ENCODE measurements at places on chromosomes 12 and 14. TPM values are rescaled to one million over a fixed set of nuclear protein-coding genes. Genes with fewer than 3 reads are reported as not detected.
A peak's percentile ranks its signal among the peaks of the same experiment; 100 is the strongest.

GRCh38 chr12:13223941-13224340 lies 27.4 kb downstream of the EMP1 start:
- no peak overlapping the region for H3K4me3 ChIP-seq
- no peak overlapping the region for H3K27ac ChIP-seq
- H3K36me3 ChIP-seq: no peaks in the 10 kb centered on the region
- no peak for DNase-seq
- no peaks in the 10 kb centered on the region for H3K4me1 ChIP-seq

DNA sequence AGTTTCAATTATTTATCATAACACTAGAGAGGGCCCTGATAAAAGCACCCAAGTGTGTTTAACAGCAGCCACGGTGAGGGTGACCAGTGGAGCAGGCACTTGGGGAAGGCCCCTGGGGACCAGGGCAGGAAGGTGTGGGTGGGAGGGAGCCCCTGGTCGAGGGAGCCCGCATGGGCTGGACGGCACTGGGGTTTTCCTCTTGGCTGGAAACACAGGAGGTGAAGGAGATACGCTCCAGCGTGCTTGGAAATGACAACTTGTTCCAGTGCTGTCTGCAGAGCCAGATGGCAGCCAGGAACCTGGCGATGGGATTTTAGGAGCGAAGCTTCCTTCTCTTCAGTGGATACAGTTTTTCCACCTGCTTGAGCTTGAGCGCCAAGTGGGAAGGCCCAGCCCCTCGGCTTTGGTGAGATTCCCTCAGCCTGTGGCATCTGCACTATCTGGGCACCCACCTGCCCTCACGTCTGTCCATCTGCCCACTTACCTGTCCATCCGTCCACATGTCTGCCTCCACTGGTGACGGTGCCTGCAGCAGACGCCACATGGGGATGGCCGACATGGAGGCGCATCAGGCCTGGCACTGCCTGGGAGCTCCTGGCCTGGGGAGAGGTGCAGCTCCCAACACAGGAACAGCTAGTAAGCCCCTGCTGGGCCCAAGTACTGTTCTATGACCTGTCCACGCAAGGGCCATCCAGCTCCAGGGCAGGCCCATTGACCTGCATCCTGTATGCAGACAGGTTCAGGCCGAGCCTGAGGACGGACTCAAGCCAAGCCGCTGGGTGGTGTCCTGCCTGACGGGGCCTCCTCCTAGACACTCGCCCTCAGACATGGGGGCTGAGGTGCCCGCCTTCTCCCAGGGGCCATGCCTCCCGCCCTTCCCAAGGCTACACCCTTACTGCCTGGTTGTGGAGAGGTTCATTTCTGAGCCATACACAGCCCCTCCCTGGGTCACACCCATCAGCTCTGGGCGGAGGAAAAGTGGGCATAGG lies 192.2 kb upstream of the C14orf180 start:
- H3K4me3 ChIP-seq: no peak overlapping the region
- no peaks in the 10 kb centered on the region for H3K36me3 ChIP-seq
- H3K27me3 ChIP-seq: no peaks in the 10 kb centered on the region
- H3K4me1 ChIP-seq: no peaks in the 10 kb centered on the region
- H3K27ac ChIP-seq: no peak overlapping the region

RPS26 gene
- total RNA-seq: 665 TPM

MRPL42 gene
- total RNA-seq: 111 TPM

DNA sequence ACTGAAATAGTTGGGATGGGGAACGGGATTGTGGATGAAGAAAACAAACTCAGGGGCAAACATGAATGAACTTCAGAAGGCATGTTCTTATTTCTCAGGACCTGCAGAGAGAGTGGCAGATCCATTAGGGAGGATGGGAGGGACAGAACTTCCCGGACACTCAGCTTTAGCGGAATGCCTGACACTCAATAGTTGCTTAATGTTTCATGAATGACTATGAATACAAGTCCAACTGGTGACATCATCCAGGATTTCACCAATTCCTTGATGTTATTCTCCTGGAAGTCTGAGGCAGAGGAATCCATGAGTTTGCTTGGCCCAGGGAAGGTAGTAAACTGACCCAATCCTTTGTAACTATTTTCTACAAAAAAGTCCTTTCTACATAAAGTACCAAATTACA lies 37.8 kb upstream of the LRRC10 start:
- H3K27ac ChIP-seq: no peak overlapping the region
- DNase-seq: peak; percentile 44
- H3K27me3 ChIP-seq: no peaks in the 10 kb centered on the region
- no peaks in the 10 kb centered on the region for H3K36me3 ChIP-seq
- no peaks in the 10 kb centered on the region for H3K4me1 ChIP-seq

DNA sequence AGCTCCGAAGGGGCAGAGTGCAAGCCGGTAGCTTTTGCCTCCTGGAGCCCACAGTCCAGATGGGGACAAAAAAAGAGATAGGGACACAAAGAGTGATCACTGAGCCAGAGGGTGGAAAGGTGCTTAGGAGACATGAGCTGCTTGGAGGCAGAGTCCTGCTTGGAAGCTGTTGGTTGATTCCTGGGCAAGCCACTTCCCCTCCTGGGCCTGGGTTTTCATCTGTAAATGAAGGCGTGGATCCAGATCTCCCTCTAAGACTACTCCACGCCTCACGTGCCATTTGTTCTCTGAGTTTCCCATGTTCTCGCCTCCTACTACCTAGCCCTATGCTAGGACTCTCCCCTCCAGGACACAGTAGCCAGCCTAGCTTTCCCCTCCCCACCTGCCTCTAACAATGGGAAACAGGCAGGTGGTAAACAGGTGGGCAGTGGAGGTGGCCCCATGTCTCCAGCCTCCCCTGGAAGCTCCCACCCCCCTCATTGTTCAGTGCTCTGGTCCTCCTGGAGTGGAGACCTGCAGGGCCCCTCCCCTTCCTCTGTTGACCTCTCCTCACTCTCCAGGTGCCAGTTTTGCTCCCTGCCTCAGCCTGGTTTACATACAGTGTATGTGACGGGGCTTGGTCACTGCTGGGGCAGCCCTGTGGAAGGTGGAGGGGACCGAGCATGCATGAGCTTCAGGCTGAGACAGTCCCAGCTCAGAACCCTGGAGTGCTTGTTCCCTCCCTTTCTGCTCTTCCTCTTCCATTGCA lies 3.8 kb downstream of the SERPINA3 start:
- no peak overlapping the region for H3K4me3 ChIP-seq
- no peak overlapping the region for H3K27ac ChIP-seq
- peaks cover 15% of the 10 kb centered on the region for H3K4me1 ChIP-seq
- no peaks in the 10 kb centered on the region for H3K27me3 ChIP-seq
- no peaks in the 10 kb centered on the region for H3K36me3 ChIP-seq
- no peak for DNase-seq

ZNF740 gene
- total RNA-seq: 23.2 TPM

SLC25A29 gene
- 88.7 TPM for total RNA-seq

DNA sequence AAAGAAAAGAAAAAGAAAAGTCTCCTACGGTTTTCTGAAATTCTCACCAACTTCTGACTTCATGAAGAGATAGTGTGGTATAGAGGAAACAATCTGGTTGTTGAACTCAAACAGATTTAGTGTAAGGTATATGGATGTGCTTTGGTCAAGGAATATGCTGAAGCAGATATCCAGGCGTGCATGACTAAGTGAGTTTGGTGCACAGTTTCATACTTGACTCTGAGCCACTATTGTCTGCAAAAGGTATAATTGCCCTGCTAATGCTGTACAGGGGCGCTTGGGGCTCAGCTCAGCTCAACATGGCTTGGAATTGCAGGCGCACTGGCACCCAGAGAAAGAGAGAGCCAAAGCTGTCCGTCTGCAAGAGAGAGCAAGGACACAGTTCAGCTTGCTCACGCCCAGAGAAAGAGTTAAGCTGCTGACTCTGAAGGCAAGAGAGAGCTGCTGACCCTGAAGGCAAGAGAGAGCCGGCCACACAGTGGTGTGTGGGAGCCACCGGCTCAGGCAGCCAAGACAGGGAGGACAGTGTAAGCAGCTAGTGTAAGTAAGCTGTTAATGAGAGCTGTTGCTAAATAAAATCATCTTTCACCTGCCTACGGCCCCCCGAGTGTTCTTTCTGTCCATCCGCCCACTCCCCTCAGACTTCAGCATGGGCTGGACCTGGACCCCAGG lies 66.4 kb upstream of the SLC38A4 start:
- no peaks in the 10 kb centered on the region for H3K27me3 ChIP-seq
- H3K27ac ChIP-seq: no peak overlapping the region
- DNase-seq: no peak
- H3K4me3 ChIP-seq: no peak overlapping the region
- no peaks in the 10 kb centered on the region for H3K36me3 ChIP-seq
- H3K4me1 ChIP-seq: no peaks in the 10 kb centered on the region

MLF2 gene
- 210 TPM for total RNA-seq

- DNase-seq: no peak
- no peak overlapping the region for H3K4me3 ChIP-seq
- no peaks in the 10 kb centered on the region for H3K27me3 ChIP-seq
- no peaks in the 10 kb centered on the region for H3K4me1 ChIP-seq
- H3K36me3 ChIP-seq: no peaks in the 10 kb centered on the region
- H3K27ac ChIP-seq: no peak overlapping the region
Measured at GRCh38 chr12:45658020-45658419, 71.5 kb upstream of the ARID2 start.

- DNase-seq: no peak
- no peaks in the 10 kb centered on the region for H3K27me3 ChIP-seq
- H3K4me1 ChIP-seq: no peaks in the 10 kb centered on the region
- no peaks in the 10 kb centered on the region for H3K36me3 ChIP-seq
- no peak overlapping the region for H3K27ac ChIP-seq
Measured at GRCh38 chr14:86221755-86222154, 691.8 kb downstream of the FLRT2 start.

DNA sequence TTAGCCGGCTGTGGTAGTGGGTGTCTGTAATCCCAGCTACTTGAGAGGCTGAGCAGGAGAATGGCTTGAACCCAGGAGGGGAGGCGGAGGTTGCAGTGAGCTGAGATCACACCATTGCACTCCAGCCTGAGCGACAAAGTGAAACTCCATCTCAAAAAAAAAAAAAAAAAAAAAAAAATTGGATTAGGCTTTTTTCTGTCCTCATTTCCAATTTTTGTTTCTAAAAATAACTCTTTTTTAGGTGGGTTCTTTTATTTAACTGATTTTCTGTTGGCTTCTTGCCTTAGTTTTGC lies 863.7 kb downstream of the LRFN5 start:
- no peak for DNase-seq
- H3K27ac ChIP-seq: no peak overlapping the region
- no peaks in the 10 kb centered on the region for H3K27me3 ChIP-seq
- H3K4me3 ChIP-seq: no peak overlapping the region
- no peaks in the 10 kb centered on the region for H3K36me3 ChIP-seq

- no peak overlapping the region for H3K4me3 ChIP-seq
- H3K4me1 ChIP-seq: peaks cover 15% of the 10 kb centered on the region
- H3K27me3 ChIP-seq: no peaks in the 10 kb centered on the region
Measured at GRCh38 chr14:32478050-32478449, 149.0 kb downstream of the AKAP6 start.

TSPAN8 gene
- total RNA-seq: 639 TPM

- no peak overlapping the region for H3K4me3 ChIP-seq
- H3K4me1 ChIP-seq: peaks cover 15% of the 10 kb centered on the region
- no peaks in the 10 kb centered on the region for H3K36me3 ChIP-seq
- no peak overlapping the region for H3K27ac ChIP-seq
- DNase-seq: no peak
- peaks cover 9% of the 10 kb centered on the region for H3K27me3 ChIP-seq
Measured at GRCh38 chr14:49483268-49483667, 102.9 kb downstream of the RPS29 start.

DNA sequence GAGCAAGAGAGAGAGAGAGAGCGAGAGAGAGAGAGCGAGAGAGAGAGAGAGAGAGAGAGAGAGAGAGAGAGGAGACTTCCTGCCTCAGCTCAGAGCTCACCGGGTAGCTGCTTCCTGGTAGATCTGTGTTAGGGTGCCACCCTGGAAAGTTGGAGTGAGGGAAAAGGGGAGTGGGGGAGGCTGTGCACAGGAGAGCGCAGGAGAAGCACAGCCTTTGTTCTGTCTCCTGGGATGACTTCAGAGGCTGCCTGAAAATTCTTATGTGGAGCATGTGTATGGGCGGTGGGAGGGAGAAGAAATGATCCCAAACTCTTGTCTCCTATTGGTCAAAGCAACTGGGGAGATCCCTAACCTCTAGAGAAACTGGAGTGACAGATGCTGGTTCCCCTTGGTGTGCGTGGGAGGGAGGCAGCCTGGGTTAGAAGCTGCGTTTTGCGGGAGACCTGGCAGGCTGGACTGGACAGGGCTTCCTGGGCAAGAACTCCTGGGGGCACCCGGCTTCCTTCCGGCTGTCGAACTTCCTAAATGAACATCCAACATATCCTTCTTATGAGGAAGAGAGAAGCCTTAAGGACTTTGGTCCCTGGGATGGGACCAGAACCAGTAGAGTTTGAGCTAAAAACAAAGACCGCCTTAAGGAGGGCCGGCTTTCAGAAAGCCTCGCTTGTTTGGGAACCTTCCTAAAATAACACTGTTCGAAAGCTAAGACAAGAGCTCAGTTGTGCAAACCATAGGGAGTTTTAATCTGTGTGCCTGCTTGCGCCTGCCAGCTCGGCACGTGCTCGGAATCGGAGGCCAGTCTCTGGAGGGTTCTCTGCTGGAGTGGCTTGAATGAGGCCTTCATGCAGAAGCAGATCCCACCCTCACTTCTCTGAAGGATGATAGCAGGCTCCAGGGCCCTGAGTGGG lies 30.4 kb upstream of the BEGAIN start:
- no peaks in the 10 kb centered on the region for H3K36me3 ChIP-seq
- H3K4me1 ChIP-seq: peaks cover 5% of the 10 kb centered on the region
- DNase-seq: no peak
- no peaks in the 10 kb centered on the region for H3K27me3 ChIP-seq
- H3K4me3 ChIP-seq: no peak overlapping the region

GRCh38 chr14:102277874-102278630 lies 26.9 kb downstream of the MOK start:
- no peak overlapping the region for H3K4me3 ChIP-seq
- no peaks in the 10 kb centered on the region for H3K36me3 ChIP-seq
- no peak overlapping the region for H3K27ac ChIP-seq
- no peaks in the 10 kb centered on the region for H3K27me3 ChIP-seq
- H3K4me1 ChIP-seq: peaks cover 10% of the 10 kb centered on the region

MED6 gene
- total RNA-seq: 61.7 TPM

DNA sequence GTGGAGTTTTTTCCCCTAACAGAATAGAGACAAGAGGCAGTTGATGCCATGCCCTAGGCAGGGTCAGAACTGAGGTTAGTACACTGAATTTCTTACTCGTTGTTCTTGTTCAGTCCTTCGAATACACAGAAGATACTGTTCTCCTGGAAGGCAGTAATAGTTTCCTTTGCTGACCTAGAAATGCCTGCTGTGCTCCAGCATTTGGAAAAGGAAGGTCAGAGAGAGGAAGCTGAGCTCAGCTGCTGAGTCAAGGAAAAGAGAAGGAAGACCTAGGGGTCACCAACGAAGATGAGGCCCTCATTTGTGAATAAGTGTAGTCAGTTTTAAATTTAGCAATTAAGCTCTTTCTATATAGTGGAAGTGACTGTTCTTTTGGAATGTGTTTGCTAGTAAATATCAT lies 100.1 kb downstream of the CRADD start:
- no peaks in the 10 kb centered on the region for H3K36me3 ChIP-seq
- peaks cover 25% of the 10 kb centered on the region for H3K4me1 ChIP-seq

SERPINA12 gene
- total RNA-seq: 0.60 TPM

SIX4 gene
- total RNA-seq: 6.7 TPM

THAP2 gene
- 7.0 TPM for total RNA-seq

MYL6B gene
- total RNA-seq: 98.1 TPM

All from hepatocyte (in vitro differentiated cells).